ENCODE measurements at places on chromosomes 16 and 17.
A peak's percentile ranks its signal among the peaks of the same experiment; 100 is the strongest.

DNA sequence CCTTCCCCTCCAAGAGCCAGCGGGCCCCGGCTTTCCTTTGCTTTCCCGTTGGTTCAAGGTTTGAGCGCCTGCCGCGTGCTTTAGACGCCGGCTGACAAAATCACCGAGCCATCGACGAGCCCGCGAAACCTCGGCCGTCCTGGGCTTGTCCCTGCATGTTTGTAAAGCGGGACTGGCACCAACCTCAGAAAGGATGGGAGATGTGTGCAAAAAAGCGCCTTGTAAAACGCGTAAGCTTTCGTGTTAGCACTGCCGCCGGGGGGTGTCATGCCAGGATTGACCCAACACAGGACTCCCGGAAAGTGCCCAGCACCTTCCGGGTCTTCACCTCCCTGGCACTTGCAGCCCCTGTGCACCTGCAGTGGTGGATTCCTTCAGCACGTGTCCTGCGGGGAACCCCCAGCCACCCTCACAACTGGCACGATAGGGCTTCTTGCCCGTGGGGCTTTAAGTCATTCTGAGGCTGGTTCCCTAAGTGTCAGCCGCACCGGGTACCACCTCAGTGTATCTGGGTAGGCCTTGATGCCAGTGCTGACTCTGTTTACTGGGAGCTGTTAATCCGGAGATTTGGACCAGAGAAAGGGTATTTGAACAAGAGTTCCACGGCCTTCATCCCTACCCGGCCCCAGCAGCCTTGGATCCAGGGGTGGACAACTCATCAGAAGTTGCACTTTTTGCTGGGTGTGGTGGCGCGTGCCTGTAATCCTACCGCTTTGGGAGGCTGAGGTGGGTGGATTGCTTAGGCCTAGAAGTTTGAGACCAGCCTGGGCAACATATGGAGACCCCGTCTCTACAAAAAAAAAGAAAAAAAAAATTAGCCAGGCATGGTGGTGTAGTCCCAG is 817 bp downstream of the NDUFAF8 start:
- DNase-seq, result no peak

DNA sequence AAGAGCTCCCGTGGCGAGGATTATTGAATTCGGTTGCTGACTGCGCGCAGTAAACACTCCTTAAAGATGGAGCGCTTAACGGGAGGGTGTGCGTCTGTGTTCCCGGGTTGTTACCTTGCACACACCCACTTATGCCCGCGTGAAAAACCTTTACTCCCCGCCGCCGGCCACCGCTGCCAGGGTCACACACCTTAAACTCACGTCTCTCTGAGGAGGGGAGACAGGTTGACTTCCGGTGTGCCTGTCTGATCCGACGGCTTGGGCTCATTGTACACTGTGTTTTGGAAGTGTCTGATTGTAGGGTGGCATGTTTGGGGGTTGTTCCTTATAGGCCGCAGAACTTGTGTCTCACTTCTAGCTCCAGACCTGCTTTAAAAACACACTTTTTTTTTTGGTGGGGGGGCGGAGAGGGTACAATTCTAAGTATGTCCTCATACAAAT is 66.8 kb downstream of the KPNA2 start:
- no peak for DNase-seq

DNA sequence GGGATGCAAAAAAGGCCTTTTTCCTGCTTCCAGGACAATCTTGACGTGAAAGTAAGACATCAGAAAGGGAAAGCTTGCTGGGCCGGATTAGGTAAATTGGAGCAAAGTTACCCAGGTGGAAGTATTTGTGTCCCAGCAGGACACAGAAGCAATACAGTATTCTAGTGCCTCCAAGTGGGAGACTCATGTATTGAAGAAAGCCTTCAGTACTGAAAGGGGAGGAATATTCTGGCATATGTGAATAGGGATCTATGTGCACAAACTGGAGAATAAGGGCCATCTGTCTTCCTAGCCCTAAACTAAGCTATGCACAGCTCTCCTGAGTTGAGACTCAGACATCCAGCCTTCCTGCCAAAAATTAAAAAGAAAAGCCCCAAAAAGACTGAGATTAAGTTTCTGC is 327.3 kb upstream of the CDH8 start:
- no peak for DNase-seq

DNA sequence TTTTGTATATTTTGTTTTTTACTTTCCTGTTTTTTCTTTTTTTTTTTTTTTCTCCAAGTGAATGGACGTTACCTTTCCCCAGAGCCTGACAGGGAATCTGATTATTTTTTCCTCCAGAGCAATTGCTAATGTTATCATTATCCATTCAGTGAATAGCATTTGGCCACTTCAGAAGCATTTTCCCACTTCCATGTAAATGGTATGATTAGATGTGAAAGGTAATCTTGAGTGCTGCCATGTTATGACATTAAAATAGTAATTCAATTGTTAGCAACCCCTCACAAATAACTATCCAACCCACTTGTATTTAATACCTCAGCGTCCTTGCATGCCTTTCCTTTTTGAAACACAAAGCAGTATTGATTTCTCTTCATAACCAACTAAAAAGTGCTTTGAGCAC is 1243.8 kb downstream of the CDH8 start:
- DNase-seq, result no peak

GRCh38 chr16:89860747-89861304 is 12.6 kb upstream of the TCF25 start:
- peak; percentile 17 for DNase-seq

Data from astrocyte of the spinal cord (primary cell).